ENCODE measurements at places on chromosomes 4 and X.

GRCh38 chr4:70992391-70992881 is 1.0 kb upstream of the DCK start:
- DNase-seq, result no peak

GRCh38 chrX:151183912-151184565 is 7.7 kb downstream of the GPR50 start:
- no peak for DNase-seq

- no peak for DNase-seq
Observed at GRCh38 chr4:164571593-164572390, 182.1 kb upstream of the SMIM31 start.

GRCh38 chr4:62526671-62527070 is 1326.5 kb downstream of the ADGRL3 start:
- no peak for DNase-seq

- DNase-seq, result no peak
Observed at GRCh38 chrX:6067600-6067999, 161.1 kb downstream of the NLGN4X start.

DNA sequence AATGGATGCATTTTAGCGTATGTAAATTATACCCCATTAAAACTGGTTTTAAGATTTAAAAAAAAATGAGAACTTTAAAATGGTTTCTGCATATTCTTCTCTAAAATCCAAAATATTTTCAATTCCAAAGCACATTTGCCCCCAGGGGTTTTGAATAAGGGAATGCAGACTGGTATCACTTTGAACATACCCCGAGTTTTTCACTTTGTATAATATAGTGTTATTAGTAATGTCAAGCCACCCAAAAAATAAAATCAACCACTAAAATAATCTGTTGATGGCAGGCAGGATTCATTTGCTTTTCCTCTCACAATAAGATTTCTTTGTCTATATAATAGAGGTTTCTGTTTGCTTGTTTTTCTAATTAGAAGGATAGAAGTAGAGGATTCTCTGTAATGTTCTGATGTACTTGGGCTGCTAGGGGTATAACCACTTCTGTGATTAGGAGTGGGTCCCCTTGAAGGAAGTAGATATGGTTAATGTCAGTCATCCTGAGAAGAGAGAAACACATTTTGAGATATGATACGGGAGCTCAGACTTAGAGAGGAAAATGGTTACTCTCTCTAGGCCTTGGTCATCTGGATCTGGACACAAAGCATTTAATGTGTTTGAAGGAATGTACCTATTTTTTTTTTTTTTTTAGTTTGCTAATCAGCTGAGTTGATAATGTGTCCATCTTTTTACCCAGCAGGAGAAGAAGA is 9.3 kb upstream of the LIN54 start:
- no peak for DNase-seq

DNA sequence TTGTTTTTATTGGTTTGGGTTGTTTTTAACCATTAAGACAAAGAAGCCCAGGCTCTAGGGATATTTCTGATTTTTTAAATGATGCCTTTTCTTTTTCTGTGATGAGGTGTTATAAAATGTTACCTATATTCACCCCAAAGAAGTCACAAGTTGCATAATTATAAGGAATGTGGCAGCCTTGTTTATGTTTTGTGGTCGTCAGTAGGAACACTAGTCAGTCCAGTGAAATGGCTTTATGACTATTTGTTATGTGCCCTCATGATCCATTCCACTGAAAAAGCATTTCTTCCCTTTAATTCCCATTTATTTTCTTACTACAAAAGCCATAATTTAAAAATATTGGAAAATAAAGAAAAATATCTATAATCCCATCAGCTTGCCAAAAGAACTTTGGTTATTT is 34.4 kb downstream of the CC2D2A start:
- no peak for DNase-seq

DNA sequence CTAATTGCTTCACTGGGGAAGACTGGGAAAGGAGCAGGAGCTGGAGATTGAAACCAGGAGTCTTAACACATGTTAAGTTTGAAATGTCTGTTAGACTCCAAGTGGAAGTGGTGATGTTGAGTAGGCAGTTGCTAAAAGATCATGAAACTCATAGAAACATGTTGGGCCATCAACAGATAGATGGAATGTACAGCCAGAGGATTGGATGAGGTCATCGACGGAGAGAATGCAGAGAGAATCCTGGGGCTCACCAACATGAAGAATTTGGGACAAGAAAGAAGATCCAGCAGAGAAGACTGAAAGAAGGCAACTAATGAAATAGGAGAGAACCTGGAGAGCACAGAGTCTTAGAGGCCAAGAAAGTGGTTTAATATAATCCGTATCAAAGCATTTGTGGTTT is 19.4 kb upstream of the TSPAN5 start:
- no peak for DNase-seq

- no peak for DNase-seq
Observed at GRCh38 chr4:141686879-141687278, 50.5 kb downstream of the IL15 start.

DNA sequence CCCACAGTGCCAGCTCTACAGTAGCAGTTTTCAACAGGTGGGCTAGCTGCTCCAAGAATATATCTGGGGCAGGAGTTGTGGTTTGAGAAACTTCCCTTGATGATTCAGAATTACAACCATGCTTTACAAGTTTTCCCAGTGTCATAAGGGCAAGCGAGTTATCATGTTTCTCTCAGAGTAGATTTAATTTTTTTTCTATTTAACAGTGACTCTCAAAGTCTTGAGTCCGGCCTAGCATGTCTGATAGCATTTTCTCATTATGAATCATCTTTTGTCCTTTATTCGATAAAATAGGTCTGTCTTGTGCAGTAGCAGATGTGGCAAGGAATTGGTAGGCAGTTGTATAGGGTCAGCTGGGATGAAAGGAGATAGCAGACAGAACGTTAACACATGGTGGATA is 62.2 kb upstream of the SPANXD start:
- no peak for DNase-seq

- DNase-seq, result no peak
Observed at GRCh38 chrX:150405576-150405975, 42.5 kb downstream of the MAMLD1 start.

DNA sequence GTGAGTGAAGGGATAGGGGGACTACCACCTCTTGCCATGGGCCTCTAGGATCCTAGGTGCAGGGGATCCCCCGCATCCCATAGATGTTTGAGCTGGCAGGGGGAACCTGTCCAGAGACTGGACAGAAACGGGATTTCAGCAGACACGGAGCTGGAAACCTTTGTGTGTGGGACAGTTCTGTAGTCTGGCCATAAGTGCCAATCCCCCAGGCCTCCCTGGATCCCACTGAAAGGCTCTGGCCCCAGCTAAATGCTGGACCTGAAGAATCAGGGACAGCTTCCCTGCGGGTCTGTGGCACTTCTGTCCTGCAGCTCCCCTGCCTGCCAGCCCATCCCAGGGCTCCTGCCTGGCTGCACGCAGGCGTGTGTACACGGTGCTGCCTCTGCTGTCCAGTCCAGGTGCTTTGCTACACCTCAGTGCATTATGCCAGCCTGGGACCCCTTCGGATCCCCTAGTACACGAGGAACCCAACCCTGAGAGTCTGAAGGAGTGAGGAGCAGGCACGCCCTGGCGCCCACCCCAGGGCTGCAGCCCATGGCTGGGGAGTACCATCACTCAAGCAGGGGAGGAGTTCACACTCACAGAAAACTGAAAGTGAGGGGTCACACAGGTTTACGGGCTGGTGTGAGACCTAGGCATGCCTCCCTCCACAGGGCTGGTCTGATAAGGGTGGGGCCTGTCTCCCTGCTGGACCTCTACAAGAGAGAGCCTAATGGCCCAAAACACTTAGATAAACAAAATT is 703.0 kb downstream of the ARAP2 start:
- no peak for DNase-seq

DNA sequence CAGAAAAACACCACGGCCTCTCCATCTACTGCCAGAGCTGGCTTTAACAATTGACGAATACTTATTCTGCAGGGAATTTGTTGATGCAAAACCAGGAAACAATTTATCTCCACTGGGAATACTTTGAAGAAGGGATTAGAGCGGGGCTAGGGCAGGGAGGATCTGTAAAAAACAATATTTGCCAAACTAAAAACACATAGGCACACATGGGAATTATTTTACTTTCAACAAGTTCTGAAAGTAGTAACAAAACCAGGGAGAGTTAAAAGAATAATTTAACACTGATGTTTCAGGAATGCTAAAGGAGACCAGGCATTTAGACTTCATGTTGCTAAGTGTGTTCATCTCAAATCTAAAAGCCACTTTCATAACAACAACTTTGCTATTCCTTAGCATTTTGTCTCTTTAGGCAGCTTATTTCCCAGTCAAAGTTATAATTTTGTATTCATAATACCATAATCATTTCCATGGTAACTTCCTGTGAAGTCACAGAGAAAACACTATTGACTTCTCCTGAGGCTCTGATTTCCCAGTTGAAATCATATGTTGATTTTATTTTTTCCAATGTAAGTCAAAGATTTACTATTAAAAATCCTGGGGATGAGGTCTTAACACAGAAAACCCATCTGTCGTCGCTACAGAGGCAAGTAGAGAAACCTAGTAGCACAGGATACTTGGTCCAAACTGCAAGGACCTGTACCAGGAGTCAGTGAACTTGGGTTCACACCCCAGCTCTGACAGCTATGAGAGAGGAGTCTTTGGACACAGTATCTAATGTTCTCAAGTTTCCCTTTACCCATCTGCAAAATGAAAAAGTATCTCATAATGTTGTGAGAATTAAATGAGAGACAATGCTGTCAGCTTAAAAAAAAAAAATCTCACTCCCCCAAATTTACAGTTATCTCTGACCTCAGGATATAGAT is 69.3 kb downstream of the SH3RF1 start:
- DNase-seq, result no peak

- DNase-seq, result no peak
Observed at GRCh38 chrX:132412208-132412607, 76.6 kb downstream of the MBNL3 start.

- DNase-seq, result no peak
Observed at GRCh38 chrX:42680666-42681065, 97.3 kb downstream of the PPP1R2C start.

DNA sequence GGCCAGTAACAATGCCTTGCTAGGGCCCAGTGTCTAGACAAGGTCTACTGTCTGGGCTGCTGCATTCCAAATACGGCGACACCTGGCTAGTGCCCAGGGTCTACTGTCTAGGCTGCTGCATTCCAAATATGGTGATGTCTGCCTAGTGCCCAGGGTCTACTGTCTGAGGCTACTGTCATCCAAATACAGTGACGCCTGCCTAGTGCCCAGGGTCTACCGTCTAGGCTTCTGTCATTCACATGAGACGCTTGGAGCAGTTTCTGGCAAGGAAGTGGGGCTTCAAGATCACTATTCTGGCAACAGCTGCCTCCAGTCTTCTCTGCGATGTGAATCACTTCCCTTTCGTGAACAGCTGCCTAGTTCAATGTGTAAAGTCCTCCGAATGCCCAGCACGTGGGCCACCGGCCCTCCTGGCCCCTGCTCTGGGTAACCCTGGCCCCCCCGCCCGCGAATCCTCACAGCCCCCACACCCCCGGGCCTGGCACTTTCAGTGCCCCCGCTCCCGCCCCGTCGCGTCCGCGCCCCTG is 12.7 kb downstream of the ACOX3 start:
- no peak for DNase-seq

GRCh38 chr4:242121-242848 is 63.0 kb downstream of the ZNF732 start:
- DNase-seq, result peak; percentile 37

DNA sequence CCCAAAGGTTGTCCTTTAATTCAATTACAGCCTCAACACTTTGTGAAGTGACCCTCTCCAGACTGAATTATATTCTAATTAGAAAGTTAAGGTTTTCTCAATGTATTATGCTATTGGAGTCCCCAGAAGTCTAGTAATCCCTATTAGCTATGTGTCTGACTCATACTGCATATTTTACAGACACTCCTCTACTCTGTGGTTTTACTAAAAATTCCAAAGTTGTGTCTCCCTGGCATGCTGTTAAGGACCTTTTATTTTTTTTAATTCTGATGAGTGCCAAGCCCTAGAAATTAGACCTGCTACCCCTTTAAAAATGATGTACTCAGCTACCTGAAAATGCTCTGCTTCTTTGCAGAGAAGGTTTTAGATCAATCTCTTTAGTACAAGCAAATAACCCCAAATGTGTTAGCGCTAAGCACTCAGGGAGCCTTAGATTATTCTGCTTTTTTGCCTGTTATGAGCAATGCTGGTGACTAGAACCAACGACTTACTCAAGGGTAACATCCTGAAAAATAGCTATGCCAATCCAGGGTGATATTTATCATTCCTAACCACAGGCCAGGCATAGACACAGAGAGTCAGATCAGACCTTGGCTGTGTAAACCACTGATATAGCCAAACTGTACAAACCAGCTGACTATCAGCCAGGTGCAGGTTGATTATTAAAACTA is 26.1 kb upstream of the CXCL13 start:
- DNase-seq, result no peak

DNA sequence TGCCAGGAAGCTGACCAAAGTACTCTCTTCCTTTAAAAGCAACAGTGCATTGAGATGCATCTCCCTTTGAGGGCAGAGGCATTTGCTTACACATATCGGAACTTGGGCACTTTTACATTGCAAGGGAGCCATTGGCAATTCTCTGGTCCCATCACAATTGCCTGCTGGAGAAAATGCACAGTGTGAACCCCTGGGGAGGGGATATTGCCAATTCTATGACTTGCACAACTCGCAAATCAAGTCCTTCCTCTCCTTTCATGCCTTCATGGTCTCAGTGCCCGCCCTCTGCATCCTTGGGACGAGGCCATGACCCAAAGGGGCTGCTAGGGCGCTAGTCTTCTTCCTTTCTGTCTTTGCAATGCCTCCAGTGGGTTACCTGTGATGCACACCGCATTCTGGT is 14.9 kb upstream of the PDZD4 start:
- no peak for DNase-seq

GRCh38 chr4:10054571-10055041 is 33.3 kb upstream of the SLC2A9 start:
- no peak for DNase-seq

- no peak for DNase-seq
Observed at GRCh38 chr4:56757261-56757746, 64.2 kb downstream of the SPINK2 start.

DNA sequence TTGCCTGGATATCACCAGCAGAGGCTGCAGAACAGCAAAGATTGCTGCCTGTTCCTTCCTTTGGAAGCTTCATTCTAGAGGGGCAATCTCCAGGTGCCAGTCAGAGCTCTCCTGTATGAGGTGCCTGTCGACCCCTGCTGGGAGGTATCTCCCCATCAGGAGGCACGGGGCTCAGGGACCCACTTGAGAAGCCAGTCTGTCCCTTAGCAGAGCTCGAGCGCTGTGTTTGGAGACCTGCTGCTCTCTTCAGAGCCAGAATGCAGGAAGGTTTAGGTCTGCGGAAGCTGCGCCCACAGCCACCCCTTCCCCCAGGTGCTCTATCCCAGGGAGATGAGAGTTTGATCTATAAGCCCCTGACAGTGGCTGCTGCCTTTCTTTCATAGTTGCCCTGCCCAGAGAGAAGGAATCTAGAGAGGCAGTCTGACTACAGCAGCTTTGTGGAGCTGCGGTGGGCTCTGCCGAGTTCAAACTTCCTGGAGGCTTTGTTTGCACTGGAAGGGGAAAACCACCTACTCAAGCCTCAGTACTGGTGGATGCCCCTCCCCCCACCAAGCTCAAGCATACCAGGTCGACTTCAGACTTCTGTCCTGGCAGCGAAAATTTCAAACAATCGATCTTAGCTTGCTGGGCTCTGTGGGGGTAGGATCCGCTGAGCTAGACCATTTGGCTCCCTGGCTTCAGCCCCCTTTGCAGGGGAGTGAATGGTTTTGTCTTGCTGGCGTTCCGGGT is 57.9 kb downstream of the DKK2 start:
- no peak for DNase-seq

- DNase-seq, result no peak
Observed at GRCh38 chr4:26074712-26075430, 160.9 kb downstream of the SMIM20 start.

Data from T-helper 22 cell (primary cell).